Activated T-helper 2 cell treated with anti-CD3 and anti-CD28 coated beads, Interferon-gamma antibody, Interleukin-2, Interleukin-4, amounts not matched to agents 10 μg/mL and 5 μg/mL and 100 μg/mL, durations not matched to agents 14 hours and 24 hours and 36 hours (primary cell): ENCODE measurements at places on chromosomes 7 and 10. TPM values are rescaled to one million over a fixed set of nuclear protein-coding genes. Genes with fewer than 3 reads are reported as not detected.
A peak's percentile ranks its signal among the peaks of the same experiment; 100 is the strongest.

ACHE gene
- 0.09 and 0.21 TPM in 2 replicates for total RNA-seq

GRCh38 chr7:130641497-130641896 is 27.1 kb downstream of the COPG2 start:
- no peaks in the 10 kb centered on the region for H3K27me3 ChIP-seq
- peaks cover 14% of the 10 kb centered on the region for H3K4me1 ChIP-seq
- H3K36me3 ChIP-seq: peaks cover 49% of the 10 kb centered on the region

DNA sequence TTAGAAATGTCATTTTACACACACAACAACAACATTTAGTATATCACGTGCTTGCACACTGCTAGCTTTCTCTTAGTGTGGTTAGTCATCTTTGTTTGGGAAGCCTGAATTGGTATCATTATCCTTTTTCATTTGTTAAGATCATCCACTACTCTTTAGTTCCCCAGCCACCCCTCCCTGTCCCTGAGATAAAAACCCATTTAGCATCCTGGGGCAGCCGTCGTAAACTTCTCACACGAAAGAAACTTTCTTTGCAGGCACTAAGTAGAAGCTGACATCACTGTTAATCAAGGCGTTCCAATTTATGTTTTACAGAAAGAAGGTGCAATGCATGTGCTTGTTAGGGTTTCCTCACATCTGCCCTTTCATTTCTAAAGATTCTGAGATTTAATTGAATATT is 475.1 kb upstream of the FZD8 start:
- no peak for DNase-seq
- H3K4me3 ChIP-seq: no peak overlapping the region
- no peaks in the 10 kb centered on the region for H3K36me3 ChIP-seq
- H3K4me1 ChIP-seq: no peaks in the 10 kb centered on the region

DNA sequence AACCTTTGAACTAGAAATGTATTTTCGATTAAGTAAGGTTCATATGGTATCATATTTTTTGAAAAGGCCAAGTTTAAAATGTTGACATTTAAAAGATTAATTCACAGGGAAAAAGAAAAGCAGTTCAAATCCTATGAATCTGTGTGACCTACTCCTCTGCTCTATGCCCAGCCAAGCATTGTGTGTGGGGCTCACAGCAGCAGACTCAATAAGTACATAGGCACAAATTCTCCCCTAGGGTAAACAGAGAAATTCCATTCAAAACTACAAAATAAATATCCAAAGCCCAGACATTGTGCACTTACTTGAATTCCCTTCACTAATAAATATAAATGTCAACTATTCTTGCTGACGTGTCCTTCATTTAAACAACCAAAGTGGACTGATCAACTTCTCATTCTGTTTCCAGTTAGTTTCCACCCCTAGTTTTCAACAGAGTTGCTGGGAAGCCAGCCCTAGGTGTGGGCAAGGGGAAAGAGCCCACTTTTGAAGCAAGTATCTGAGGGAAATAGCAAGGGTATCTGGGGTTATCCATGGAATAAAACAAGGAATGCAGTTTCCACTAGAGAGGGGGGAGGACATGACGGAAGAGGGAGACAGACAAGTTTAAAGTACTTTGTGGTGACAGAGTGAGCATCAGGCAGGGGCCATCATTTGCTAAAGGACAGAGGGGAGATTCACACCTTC is 533.3 kb downstream of the SORCS1 start:
- no peaks in the 10 kb centered on the region for H3K4me1 ChIP-seq

DNA sequence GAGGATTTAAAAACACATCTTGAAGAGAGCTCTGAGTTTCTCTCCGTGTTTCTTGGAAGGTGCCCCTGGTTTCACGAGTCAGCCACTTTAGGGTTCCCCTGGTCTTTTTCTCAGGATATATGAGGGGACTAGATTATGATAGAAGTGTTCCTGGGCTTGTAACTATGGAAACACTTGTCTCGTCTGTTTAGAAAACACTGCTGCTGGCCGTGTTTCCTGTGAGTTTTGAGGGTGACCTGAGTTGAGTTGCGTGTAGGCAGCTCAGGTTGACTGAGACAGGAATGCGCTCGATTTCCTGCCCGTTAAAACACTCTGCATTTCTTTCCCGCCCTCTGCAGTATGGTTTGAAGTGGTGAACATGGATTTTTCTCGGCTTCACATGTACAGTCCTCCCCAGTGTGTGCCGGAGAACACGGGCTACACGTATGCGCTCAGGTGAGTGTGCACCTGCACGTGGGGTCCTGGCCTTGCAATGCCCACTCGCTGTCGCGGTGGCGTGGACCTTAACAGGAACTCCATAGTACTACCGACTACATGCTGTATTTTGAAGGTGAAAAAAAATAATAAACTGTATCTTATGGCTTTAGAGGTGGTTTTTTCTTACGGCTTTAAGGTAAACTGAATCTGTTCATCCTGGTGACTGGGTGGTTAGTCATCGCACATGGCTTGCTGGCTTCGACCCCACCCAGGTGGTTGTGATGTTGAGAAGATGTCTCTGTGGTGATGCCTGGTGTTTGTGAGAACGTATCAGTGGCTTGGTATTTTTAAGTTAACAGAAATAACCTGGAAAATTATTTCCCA is at the start of gene SUN1:
TSS of gene SUN1 (plus strand) at position 310 of the 801 bp plus-strand sequence. CDS start at position 359, 49 bp downstream.
- peak within 1 kb of the TSS; percentile 93 for H3K27ac ChIP-seq
- peaks cover 13% of the 10 kb centered on the region for H3K36me3 ChIP-seq
- peak; percentile 43 for DNase-seq
- no peaks in the 10 kb centered on the region for H3K27me3 ChIP-seq

BHLHA15 gene
- total RNA-seq: 0.41 and 0.80 TPM in 2 replicates

DNA sequence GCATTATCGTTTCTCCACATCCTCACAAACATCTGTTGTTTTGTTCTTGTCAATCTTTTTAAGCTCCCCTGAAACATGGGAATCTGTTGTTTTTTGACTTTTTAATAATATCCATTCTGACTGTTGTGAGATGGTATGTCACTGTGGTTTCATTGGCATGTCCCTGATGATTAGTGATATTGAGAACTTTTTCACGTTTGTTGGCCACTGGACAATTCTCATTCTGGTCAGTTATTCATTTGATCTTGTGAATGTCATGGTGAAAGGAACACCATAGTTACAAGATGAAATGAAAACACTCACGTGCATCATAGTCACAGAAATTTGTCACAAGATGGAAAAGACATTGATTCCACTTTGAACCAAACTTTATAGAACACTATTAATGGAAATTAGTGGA is 20.5 kb upstream of the SGCE start:
- DNase-seq: no peak
- no peaks in the 10 kb centered on the region for H3K27me3 ChIP-seq
- H3K36me3 ChIP-seq: no peaks in the 10 kb centered on the region

ARHGEF35 gene
- 3.6 and 4.1 TPM in 2 replicates for total RNA-seq

- H3K4me3 ChIP-seq: no peak overlapping the region
- H3K36me3 ChIP-seq: no peaks in the 10 kb centered on the region
- H3K27ac ChIP-seq: no peak overlapping the region
- H3K4me1 ChIP-seq: peaks cover 9% of the 10 kb centered on the region
- H3K27me3 ChIP-seq: peaks cover 15% of the 10 kb centered on the region
- DNase-seq: no peak
Observed at GRCh38 chr10:109996766-109997171, 11.0 kb upstream of the ADD3 start.

DNA sequence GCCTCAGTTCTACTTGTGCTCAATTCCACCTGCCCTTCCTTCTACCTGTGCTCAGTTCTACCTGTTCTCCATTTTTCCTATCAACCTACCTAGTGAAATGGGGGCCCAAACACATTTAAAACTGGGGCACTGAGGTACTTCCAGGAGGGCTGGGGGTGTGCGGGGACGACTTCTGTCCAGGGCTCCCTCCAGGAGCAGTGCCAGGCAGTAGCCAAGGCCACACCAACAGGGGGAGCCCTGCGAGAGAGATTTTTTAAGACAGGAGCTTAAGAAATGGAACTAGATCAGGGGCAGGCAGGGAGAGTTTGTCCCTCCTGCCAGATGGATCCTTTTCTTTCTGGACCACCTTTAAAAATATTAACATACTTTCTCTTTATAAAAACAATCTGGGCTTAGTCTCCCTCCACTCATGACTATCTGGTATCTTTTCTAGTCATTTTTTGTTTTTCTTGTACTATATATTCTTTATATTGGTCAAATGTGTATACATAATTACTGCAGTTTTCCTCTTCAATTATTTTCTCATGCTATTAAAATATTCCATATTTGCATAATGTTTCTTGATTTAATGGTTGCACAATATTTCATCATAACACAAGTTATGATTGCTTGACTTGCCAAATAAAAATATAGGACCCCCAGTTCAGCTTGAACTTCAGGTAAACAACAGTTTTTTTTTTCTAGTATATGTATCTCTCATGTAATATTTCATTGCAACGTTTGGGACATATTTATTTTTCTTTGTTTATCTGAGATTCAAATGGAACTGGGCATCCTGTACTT is 47.3 kb upstream of the INSYN2A start:
- DNase-seq: peak; percentile 11
- no peak overlapping the region for H3K4me3 ChIP-seq
- no peak overlapping the region for H3K27ac ChIP-seq
- no peaks in the 10 kb centered on the region for H3K4me1 ChIP-seq

DNA sequence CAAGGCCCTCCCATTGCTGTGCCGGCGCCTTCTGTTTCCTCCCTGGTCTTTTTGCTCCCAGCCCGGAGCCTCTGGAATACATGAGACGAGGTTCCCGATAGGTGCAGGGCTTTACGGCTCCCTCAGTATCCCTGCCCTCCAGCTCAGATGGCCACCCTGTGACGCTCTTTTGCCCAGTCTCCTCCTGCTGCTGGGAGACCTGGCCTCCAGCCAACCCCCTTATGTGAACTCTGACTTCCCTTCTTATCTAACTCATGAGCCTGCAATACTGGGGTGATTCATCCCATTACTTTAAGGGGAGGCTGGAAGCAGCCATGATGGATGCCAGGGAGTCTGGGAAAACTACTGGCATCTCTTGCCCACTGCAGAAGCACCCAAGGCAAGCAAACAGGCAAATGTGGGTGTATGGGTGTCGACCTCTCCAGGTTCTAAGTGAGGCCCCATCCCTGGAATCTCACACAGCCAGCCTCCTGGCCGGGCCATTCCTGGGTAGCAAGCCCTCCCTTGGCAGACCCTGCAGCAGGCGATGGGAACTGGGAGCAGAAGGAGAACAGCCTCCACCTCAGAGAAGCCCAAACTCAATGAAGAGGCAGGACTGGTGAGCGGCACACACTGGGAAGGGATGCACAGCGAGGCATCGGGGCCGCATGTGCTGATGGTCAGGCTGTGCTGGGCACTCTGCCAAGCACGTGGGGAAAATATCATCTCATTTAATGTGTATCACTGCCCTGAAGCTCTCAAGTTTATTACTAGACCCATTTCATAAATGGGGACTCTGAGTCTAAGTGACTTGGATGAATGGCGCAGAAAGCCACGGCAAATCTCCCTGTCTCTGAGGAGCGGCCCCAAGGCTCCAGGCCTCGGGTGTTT is 97.5 kb downstream of the FAM53B start:
- H3K4me3 ChIP-seq: no peak overlapping the region
- no peaks in the 10 kb centered on the region for H3K27me3 ChIP-seq
- no peak for DNase-seq
- peak overlapping the region; percentile 84 for H3K27ac ChIP-seq
- H3K4me1 ChIP-seq: peaks cover 56% of the 10 kb centered on the region

DNA sequence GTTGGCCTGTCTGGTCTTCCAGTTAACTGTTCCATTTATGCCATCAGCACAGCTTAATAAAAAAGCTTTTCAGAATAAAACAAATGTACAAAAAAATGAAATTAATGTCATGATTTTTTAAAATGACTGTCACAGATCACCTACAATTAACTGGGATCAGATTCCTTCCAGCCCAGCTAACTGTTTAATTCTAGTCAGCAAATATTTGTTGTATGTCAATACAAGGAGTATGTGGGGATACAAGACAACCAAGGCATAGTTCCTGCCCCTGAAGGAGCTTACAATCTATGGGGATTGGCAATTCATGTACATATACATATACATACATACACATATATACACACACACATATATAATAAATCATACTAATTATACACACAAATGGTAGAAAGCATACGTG is 16.5 kb downstream of the SGCE start:
- H3K4me1 ChIP-seq: no peaks in the 10 kb centered on the region
- H3K4me3 ChIP-seq: no peak overlapping the region
- peaks cover 23% of the 10 kb centered on the region for H3K27me3 ChIP-seq
- no peak for DNase-seq

- no peak overlapping the region for H3K27ac ChIP-seq
- no peaks in the 10 kb centered on the region for H3K36me3 ChIP-seq
- H3K27me3 ChIP-seq: no peaks in the 10 kb centered on the region
- H3K4me1 ChIP-seq: no peaks in the 10 kb centered on the region
- DNase-seq: no peak
Observed at GRCh38 chr10:125961743-125962142, 65.4 kb downstream of the FANK1 start.

GAD2 gene
- not detected in 2 replicates for total RNA-seq

DNA sequence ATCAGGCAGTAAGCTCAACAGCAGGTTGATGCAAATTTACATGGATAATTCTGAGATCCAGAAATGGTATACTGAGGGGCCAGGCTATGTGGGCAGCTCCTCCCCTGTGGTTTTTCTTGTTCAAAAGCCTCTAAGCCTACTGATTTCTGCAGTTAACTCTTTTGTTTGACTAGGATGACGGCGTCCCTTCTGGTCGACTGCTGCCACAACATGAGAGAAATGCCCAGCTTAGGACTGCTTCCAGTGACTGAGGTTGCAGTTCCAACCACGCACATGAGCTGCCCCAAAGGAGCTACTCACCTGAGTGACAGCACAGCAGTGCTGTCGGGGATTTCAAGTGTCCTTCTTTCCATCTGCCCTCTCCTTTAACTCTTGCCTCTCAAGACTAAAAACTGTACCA is 973.0 kb upstream of the GHITM start:
- no peaks in the 10 kb centered on the region for H3K4me1 ChIP-seq
- no peak overlapping the region for H3K27ac ChIP-seq
- no peaks in the 10 kb centered on the region for H3K27me3 ChIP-seq
- H3K36me3 ChIP-seq: no peaks in the 10 kb centered on the region
- no peak overlapping the region for H3K4me3 ChIP-seq

GOT1 gene
- total RNA-seq: 30.1 and 35.1 TPM in 2 replicates
